ENCODE measurements at places on chromosomes 1 and 21.

DNA sequence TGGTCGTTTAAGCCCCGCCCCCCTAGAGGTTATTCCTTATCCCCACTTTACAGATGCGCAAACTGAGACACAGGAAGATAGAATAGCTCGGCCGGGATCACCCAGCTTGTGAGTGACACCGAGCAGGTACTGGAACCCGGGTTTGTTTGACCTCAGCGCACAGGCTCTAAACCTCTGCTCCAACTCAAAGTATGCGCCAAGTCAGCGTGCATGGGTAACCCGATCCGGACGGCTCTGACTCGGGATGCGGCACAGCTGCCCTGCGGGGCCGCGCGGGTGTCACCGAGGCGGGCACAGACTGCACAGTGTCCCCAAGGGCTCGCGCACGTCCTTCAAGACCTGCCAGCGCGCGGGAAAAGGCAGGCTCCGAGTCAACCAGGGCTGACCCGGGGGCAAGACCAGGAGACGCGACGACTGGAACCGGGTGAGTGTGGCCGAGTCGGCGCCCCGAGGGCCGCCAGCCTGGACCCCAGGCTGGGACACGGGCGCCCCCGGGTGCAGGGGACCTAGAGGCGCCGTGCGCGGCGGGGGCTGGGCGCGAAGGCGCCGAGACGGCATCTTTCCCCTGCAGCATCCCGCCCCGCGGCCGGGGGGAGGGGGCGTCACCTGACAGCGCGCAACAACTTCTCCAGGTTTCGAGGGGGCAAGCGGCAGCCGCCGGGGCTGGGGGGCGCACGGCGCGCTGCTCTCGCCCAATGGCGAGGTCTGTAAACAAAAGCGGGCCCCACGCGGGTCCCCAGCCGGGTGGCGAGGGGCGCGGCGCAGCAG lies 101.9 kb upstream of the SOD1 start:
- peaks cover 50% of the 10 kb centered on the region for H3K27me3 ChIP-seq
- H3K4me1 ChIP-seq, result no peaks in the 10 kb centered on the region
- DNase-seq, result no peak
- H3K4me3 ChIP-seq, result peak overlapping the region; percentile 53
- H3K36me3 ChIP-seq, result no peaks in the 10 kb centered on the region
- no peak overlapping the region for H3K27ac ChIP-seq

DNA sequence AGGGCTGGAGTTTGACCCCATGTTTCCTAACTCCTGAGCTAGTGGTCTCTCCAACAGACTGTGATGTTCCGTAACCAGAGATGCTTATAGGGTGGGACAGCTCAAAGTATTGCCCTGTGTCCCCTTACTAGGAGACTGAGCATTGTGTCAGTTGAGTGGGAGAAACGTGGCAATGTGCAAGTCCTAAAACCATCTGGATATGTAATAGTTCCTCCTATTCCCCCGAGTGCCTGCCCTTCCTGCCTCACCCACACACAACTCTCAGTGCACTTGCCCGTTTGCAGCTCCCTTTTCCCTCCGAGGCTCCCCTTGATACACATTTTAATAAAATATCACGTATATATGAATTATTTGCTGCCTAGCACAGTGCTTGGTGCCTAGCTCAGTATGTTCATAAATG lies 3.4 kb downstream of the PIGV start:
- H3K4me1 ChIP-seq, result peaks cover 25% of the 10 kb centered on the region
- H3K4me3 ChIP-seq, result no peak overlapping the region
- DNase-seq, result no peak
- peaks cover 27% of the 10 kb centered on the region for H3K36me3 ChIP-seq
- no peak overlapping the region for H3K27ac ChIP-seq
- no peaks in the 10 kb centered on the region for H3K27me3 ChIP-seq

DNA sequence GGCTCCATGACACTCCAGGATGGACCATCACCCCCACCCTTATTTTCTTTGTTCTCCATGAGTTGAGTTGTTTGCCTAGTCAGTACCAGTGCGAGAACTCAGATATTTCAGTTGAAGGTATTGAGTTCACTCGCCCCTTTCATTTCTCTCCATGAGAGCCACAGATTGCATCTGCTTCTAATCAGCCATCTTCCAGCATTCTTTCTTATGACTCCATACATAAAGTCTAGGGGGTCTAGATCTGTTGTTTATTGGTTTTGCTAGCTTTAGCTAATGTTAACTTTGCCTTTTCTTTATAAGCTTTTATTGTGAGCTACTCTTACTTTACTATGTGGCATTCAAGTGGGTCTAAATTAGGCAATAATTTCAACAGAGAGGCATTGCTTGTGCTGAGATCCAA lies 71.6 kb upstream of the PDC start:
- no peak overlapping the region for H3K27ac ChIP-seq
- DNase-seq, result no peak
- no peaks in the 10 kb centered on the region for H3K36me3 ChIP-seq
- no peak overlapping the region for H3K4me3 ChIP-seq
- no peaks in the 10 kb centered on the region for H3K27me3 ChIP-seq
- peaks cover 15% of the 10 kb centered on the region for H3K4me1 ChIP-seq

DNA sequence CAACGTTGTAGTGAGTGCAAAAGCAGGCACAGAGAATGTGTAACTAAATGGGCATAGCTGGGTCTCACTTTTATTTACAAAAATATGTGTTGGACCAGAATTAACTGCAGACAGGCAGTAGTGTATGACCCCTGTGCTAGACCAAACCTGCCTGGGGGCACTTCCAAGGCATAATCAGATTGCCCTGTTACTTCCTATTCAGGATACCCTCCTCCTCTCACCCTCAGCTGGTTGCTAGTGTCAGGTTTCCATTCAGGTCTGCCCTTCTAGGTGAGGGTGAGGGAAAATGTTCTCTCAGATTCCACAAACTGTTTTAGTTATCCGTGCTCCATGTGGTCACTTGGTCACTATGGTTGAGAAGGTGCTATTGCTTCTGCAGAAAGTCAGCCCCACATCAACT lies 387.3 kb downstream of the LMX1A start:
- no peak overlapping the region for H3K27ac ChIP-seq
- H3K27me3 ChIP-seq, result no peaks in the 10 kb centered on the region
- no peaks in the 10 kb centered on the region for H3K4me1 ChIP-seq
- H3K4me3 ChIP-seq, result no peak overlapping the region
- no peaks in the 10 kb centered on the region for H3K36me3 ChIP-seq
- no peak for DNase-seq

GRCh38 chr1:223717695-223718363 lies 5.5 kb downstream of the CAPN2 start:
- no peak overlapping the region for H3K4me3 ChIP-seq
- H3K36me3 ChIP-seq, result peaks cover 22% of the 10 kb centered on the region
- DNase-seq, result no peak
- H3K27me3 ChIP-seq, result no peaks in the 10 kb centered on the region

- H3K27ac ChIP-seq, result no peak overlapping the region
- H3K36me3 ChIP-seq, result peaks cover 15% of the 10 kb centered on the region
- H3K4me3 ChIP-seq, result no peak overlapping the region
- no peaks in the 10 kb centered on the region for H3K27me3 ChIP-seq
Measured at GRCh38 chr1:204420039-204421004, 8.7 kb upstream of the PPP1R15B start.

GRCh38 chr1:10078494-10078893 lies 45.7 kb downstream of the UBE4B start:
- H3K36me3 ChIP-seq, result peaks cover 14% of the 10 kb centered on the region
- H3K4me1 ChIP-seq, result no peaks in the 10 kb centered on the region
- no peak overlapping the region for H3K4me3 ChIP-seq
- no peak overlapping the region for H3K27ac ChIP-seq
- no peaks in the 10 kb centered on the region for H3K27me3 ChIP-seq

DNA sequence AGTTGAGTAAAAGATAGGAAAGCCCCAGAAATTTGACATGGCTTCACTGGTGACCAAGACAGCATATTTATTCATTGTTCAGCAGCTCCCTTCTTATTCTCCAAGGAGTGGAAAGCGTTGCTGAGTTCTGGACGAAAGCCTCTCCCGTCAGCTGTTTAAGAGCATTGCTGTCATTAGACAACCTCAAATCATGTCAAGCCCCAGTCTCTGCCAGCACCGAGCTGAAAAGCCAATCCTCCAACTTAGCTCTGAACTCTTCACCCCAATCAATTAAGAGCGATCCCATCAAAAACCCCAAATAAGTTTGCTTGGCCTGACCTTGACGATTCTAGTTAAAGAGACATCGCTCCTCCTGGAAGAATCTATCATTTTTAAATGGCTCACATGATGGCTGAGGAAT lies 110.8 kb downstream of the PLPP3 start:
- no peak overlapping the region for H3K4me3 ChIP-seq
- no peaks in the 10 kb centered on the region for H3K36me3 ChIP-seq
- no peaks in the 10 kb centered on the region for H3K4me1 ChIP-seq

DNA sequence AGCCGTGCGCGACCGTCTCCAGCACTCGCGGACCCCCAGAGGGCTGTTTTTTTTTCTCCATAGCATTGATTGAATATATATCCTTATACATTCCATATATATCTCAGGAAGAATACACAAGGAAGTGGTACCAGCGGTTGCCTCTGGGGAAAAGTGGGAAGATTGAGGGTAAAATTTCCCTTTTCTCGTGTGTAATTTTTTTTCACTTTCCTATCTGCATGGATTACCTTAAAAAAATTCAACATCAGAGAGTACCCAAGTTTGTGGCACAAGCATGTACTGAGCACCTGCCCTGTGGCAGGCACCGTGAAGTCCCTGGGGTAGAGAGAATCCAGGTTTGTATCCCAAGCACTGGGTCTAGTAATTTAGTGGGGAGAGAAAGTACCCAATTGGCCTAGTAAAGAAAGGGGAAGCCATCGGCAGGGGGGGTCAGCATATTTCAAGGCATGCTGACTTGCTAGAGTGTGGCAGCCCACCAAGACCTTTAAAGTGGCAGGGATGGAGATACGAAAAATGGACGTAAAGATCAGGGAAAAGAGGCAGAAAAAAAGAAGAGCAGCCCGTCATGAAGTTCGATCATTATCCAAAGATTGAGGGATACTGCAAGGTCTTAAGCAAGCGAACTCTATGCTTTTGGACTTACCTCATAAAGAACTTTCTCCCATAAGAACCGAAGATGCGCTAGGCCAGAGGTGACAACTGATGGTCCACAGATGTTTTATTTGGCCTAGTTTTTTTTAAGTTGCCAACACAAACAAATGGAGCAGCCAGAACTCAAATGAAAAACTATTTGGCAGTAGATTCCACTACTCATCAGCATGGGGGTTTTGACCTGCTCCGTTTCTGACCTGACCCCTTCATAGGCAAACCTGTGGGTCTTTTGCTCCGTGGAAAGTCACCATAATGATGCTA lies 1.5 kb upstream of the HMGN1 start:
- no peak for DNase-seq
- H3K4me3 ChIP-seq, result peak overlapping the region; percentile 68
- no peaks in the 10 kb centered on the region for H3K27me3 ChIP-seq
- no peaks in the 10 kb centered on the region for H3K36me3 ChIP-seq
- peak overlapping the region; percentile 82 for H3K27ac ChIP-seq

DNA sequence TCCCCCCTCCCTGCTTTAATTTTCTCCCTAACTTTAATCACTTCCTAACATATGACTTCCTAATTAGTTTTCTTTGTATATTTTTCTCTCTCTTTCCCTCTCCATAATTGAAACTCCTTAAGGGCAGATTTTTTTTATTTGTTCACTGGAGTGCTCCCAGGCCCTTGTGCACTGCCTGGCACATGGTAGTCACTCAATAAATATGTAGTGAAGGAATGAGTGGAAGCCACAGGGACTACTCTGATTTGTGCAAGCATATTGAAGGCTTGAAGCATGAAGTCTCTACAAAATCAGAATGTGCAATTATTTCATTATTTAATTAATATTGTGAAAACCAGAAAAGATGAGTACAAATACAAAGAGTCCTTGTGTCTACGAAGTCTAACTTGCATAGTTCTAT lies 41.5 kb downstream of the SNX7 start:
- no peaks in the 10 kb centered on the region for H3K27me3 ChIP-seq
- no peaks in the 10 kb centered on the region for H3K4me1 ChIP-seq
- H3K4me3 ChIP-seq, result no peak overlapping the region
- peaks cover 15% of the 10 kb centered on the region for H3K36me3 ChIP-seq
- H3K27ac ChIP-seq, result no peak overlapping the region

DNA sequence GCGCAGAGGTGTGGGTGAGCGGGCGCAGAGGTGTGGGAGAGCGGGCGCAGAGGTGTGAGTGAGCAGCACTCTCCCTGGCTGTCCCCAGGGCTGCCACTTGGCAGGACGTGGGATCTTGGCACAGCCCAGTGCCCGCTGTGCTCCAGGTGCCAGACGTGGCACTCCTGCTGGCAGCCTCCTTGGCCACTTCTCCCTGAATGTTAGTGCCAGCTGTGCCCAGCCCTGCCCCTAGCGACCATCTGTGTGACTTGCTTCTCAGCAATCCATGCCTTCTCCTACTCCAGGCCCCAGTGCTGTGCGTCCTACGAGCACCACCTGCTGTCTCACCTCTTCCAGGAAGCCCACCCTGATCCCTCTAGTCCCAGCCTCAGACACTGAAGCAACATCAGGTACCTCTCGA lies 30.5 kb downstream of the KRTAP10-1 start:
- no peak for DNase-seq
- no peaks in the 10 kb centered on the region for H3K4me1 ChIP-seq
- no peaks in the 10 kb centered on the region for H3K27me3 ChIP-seq
- H3K4me3 ChIP-seq, result no peak overlapping the region

GRCh38 chr1:76018045-76018444 lies 56.5 kb upstream of the ST6GALNAC3 start:
- H3K27ac ChIP-seq, result no peak overlapping the region
- no peak overlapping the region for H3K4me3 ChIP-seq
- no peaks in the 10 kb centered on the region for H3K27me3 ChIP-seq
- DNase-seq, result no peak
- no peaks in the 10 kb centered on the region for H3K4me1 ChIP-seq

GRCh38 chr21:42227909-42228708 lies 9.2 kb downstream of the ABCG1 start:
- no peak overlapping the region for H3K4me3 ChIP-seq
- DNase-seq, result peak; percentile 92
- no peak overlapping the region for H3K27ac ChIP-seq
- peaks cover 13% of the 10 kb centered on the region for H3K27me3 ChIP-seq
- peaks cover 4% of the 10 kb centered on the region for H3K36me3 ChIP-seq

DNA sequence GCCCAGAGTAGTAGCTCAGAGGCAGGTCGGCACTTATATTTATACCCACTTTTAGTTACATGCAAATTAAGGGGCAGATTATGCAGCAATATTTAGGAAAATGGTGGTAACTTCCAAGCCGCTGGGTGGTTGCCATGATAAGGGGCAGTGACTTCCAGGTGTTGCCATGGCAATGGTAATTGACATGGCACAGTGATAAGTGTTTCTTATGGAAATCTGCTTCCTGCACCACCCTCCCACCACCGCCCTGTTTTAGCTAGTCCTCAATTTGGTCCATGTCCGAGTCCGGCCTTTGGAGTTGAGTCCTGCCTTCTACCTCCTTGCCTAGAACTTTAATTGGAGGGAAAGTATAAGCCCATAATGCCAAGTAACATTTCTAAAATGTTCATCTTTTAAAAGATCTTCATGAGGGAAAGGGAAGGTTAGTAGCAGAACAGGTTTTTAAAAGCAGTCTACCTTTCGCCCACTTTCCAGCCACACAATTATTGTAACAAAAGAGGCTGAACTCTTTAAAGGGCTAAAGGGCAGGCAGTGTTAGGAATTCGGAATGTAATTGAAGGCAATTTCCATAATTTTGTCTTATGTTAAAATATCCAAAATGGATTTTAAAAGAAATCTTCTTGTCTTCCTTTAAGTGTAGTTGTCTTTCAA lies 21.7 kb downstream of the ZBTB8B start:
- no peaks in the 10 kb centered on the region for H3K4me1 ChIP-seq
- no peak for DNase-seq
- H3K4me3 ChIP-seq, result no peak overlapping the region
- no peaks in the 10 kb centered on the region for H3K36me3 ChIP-seq
- H3K27ac ChIP-seq, result no peak overlapping the region

Measured in tibial artery (tissue), 4 donors.